ENCODE measurements at places on chromosomes 3 and 15.

DNA sequence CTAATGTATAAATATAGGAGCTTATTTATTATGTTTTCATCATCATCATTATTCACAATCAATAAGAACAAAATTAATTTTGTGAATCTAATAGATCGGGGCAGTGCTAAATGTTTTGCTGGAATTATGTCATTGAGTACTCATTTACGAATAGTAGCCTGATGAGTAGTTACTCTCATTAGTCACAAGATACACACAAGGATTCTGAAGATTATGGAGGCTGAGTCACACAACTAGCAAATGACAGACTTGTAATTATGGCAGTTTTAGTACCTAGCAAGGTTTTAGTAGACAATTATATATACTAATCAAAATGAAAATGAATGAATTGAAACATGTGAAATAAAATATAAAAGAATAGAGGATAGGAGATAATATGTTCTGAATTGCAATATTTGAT lies 954.2 kb downstream of the CADM2 start:
- no peak for DNase-seq

DNA sequence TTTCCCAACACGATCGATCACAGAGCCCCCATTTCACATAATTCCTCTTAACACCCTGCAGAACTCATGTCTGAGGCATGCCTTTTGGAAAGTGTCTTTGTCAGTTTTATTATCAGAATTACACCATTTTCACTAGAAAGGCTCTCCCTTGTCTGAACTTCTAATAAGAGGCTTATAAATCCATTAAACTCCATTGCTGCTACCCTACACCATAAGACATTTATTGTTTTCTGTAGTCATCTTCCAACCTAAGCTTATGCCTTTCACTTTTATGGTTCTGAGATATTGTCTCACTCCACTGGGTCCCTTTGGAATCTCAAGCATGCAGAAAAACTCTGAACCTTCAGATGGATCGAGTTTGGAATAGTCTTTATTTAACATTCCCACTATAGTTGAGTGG lies 50.2 kb upstream of the TPM1 start:
- no peak for DNase-seq

- DNase-seq: no peak
These were observed 249.1 kb downstream of the UACA start for GRCh38 chr15:70514251-70514650.

DNA sequence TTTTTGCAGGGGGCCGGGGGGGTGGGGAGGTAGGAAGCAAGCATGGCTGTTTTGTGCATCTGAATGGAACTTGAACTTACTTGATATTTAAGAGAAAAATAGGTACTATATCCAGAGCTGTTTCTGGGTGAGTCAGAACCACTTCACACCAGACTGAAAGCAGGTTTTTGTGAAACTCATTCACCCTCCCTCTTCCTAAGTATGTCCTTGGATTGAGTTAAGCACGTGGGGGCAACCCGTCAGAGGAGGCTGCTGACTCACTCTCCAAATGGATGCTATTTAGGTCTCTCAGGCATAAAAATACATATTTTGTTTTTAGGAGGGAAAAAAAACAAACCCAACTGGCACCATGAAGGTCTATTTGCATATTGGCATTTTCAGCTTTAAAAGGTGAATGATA lies 270.3 kb downstream of the RYR3 start:
- DNase-seq: no peak

DNA sequence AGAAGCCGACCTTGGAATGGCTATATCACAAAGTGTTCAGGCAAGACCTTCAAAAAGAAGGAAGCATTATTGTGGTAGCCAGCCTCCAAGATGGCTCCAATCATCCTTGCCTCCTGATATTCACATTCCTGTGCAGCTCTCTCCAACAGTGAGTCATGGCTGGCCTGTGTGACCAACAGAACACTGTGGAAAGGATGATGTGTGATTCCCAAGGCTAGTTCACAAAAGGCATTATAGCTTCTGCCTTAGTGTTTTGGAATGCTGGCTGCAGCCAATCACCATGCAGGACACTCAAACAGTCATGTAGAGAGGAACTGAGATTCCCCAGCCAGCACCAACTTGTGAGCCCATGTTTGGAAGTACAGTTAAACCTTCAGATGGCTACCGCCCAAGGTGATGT lies 102.6 kb downstream of the EFL1 start:
- peak; percentile 99 for DNase-seq

DNA sequence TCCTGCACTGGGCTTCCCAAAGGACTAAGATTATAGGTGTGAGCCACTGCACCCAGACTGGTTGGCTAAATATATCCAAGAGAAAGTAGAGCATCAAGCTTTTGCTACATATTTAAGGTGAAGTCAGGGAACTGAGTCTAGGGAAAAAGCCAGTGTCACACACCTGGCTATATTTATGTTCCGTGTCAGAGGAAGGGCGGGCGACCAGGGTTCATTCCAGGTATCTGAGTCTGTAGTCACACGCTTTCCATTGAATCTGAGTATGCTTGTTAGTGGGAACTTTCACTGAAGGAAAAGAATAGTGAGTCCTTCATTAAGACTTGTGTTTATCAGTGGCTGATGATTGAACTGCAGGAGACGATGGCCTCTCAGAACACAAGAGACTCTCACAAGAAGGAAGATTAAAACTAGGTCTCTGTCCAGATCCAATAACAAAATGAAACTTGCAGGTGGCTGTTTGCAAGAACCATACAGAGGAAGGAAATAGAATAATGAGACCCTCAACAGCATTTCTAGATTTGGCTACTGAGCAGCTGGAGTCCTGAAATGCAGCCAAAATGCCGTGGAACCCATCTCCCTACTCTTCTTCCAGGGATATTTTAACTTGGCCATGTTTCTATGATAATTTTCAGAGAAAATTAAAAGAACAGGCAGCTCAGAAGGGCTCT lies 276.3 kb downstream of the THSD4 start:
- no peak for DNase-seq

- no peak for DNase-seq
These were observed 256.9 kb upstream of the TGFBR2 start for GRCh38 chr3:30349507-30349906.

- DNase-seq: peak; percentile 6
These were observed 608.3 kb downstream of the NTRK3 start for GRCh38 chr15:87648278-87648677.

All from fibroblast of skin of left biceps (primary cell).